Subcutaneous preadipocyte (primary cell): ENCODE measurements at places on chromosomes 3 and 15. TPM values are rescaled to one million over a fixed set of nuclear protein-coding genes. Genes with fewer than 3 reads are reported as not detected.

PSMA4 gene
- 180 and 183 TPM in 2 replicates for total RNA-seq

SYNM gene
- 1.1 and 2.2 TPM in 2 replicates for total RNA-seq

ZCWPW2 gene
- 0.39 TPM in 1 of 2 replicates, not detected in the other for total RNA-seq

TAMM41 gene
- total RNA-seq = 9.9 and 14.9 TPM in 2 replicates

TICRR gene
- total RNA-seq = 6.2 and 11.9 TPM in 2 replicates

ZKSCAN7 gene
- 3.7 and 5.5 TPM in 2 replicates for total RNA-seq

GOLGA6D gene
- not detected in 2 replicates for total RNA-seq

TLNRD1 gene
- total RNA-seq = 9.9 and 15.8 TPM in 2 replicates

UBR1 gene
- total RNA-seq = 24.3 and 40.5 TPM in 2 replicates

NSMCE3 gene
- 5.5 and 5.9 TPM in 2 replicates for total RNA-seq

SEMA3G gene
- 0.20 TPM in 1 of 2 replicates, not detected in the other for total RNA-seq

RAB6B gene
- total RNA-seq = 0.20 and 0.37 TPM in 2 replicates

CPNE4 gene
- 0.20 TPM in 1 of 2 replicates, not detected in the other for total RNA-seq

CLRN1 gene
- total RNA-seq = not detected in 2 replicates

BMF gene
- under 0.01 and 0.20 TPM in 2 replicates for total RNA-seq

GOLGA8J gene
- total RNA-seq = not detected in 2 replicates

CCR3 gene
- not detected in 2 replicates for total RNA-seq

ALCAM gene
- 12.9 and 50.4 TPM in 2 replicates for total RNA-seq

CCRL2 gene
- total RNA-seq = under 0.01 TPM in 1 of 2 replicates, not detected in the other

SLC12A1 gene
- not detected in 2 replicates for total RNA-seq

CKMT1A gene
- total RNA-seq = not detected in 2 replicates

SOX2 gene
- not detected in 2 replicates for total RNA-seq
